ENCODE measurements at places on chromosomes 5 and 9.
A peak's percentile ranks its signal among the peaks of the same experiment; 100 is the strongest.

- DNase-seq: no peak
Observed at GRCh38 chr9:95935861-95936578, 60.5 kb downstream of the ERCC6L2 start.

- DNase-seq: no peak
Observed at GRCh38 chr5:42879291-42879690, 67.6 kb upstream of the SELENOP start.

DNA sequence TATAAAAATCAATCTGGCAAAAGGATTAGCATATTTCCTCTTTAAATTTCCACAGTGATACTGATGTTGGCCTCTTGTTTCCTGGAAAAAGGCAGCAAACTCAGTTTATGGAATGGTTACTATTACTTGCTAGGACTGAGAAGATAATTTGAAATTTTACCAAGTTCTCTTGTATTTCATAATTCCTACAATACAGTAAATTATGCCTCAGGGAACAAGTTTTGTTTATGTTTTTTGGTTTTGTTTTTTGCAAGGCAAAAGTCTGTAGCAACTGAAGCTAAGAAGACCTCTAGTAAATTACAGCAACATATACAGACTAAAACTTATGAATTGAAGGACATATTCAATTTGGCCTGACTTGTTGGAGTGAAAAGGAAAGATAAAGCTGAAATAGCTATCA lies 30.2 kb upstream of the SLCO6A1 start:
- DNase-seq: no peak

GRCh38 chr5:168370831-168371230 lies 79.4 kb downstream of the WWC1 start:
- DNase-seq: no peak

DNA sequence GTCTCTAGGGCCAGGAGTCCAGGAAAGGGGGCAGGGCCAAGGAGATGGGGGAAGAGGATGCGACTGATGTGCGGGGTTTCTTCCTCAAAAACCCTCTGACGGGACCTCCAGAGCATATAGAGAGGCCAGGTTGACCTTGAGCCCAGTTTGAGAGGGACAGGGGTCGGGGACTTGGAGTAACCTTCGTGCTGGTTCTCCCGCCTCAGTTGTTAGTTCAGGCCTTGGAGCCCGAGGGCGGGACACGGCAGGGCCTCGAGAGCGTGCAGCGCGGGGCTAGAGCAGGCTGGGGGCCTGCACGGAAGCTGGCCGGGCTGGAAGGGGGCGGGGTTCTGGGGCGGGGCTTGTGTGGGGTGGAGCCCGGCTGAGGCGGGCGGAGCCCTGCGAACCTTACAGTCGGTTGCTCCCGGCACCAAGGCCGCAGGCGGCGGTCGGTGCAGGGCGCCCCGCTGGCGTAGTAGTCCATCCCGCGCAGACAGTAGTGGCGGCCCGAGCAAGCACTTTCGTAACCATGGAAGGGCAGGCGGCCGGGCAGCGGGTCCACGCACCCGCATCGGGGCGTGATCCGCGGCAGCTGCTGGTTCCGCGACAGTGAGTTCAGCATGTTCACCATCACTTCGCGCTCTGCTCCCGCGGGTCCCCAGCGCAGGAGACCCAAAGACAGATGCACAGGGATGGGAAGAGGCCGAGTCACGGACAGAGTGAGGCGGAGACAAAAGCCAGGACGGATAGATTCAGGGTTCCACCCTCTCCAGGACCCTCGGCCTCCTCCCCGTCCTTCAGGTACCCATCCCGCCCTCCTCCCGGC lies 4.0 kb upstream of the MYORG start:
- peak; percentile 68 for DNase-seq

DNA sequence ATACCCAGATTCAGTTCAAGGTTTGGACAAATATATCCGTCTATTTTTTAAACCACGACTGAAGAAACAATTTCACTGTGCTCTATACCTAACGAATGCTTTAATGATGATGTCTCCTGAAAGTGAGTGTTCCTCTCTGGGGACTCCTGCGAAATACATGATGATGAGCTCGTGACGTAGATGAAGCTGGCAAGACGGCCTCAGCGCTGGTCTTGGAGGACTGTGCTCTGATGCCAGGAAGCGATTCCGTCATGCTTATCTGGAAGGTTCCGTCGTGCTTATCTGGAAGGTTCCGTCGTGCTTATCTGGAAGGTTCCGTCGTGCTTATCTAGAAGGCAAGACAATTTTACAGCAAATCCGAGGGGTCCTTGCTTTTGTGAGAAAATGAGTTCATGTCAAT lies 250.8 kb upstream of the IRX2 start:
- no peak for DNase-seq
